ENCODE measurements at places on chromosomes 4 and X.

GRCh38 chr4:21856301-21856700 is 92.3 kb downstream of the KCNIP4 start:
- DNase-seq: no peak

DNA sequence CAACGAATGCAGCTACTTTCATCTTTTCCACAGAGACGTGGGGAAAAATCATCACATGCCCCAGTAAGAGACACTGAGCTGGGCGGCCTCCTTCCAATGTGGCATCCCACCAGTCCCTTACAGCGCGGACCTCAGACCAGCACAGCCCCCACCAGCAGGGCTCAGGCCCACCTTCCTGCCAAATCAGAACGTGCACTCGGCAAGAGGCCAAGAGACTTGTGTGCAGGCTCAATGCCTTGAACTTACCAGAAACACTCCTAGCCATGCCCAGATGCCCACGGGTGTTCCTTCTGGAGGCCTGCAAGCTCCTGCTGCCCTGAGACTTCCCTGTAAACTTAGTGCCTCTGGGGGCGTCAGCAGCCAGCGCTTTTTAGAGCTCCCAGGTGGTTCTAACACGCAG is 31.2 kb downstream of the WDR1 start:
- DNase-seq: no peak

DNA sequence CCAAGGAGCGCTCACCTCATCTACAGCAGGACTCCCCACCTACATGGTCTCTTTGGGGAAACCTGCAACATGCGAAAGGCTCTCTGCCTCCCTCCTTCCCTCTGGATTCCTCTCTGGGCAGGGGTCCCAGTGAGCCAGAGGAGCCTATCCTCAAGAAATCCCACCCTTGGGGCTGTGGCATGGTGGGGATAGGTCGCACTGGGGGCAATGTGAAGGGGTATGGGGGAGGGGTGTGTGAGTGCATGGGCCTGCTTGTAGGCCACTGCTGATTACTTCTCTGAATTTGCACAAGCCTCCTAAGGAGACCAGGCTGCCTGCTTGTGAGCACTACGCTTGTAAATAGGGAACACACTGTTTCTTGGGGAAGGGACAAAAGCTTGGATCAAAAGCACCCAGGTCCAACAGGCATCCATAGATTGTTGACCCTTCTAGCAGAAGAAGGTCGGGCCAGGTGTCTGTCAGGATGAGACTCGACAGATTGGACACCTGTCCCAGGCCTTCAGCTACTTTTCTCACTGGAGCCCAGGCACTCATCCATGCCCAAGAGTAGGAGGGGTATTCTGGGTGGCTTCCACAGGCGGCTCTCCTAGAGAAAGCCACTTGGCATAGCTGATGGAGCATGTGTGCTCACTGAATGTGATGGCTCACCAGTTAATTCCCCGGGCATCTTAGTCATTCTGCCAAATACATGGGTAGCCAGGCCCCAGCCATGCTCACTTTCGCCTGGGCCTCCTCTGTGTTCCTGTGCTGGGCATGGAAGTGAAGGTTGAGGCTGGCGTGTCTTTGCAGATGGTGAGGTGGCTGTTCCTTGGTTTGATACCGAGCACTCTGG is 75.0 kb downstream of the NBDY start:
- DNase-seq: no peak

DNA sequence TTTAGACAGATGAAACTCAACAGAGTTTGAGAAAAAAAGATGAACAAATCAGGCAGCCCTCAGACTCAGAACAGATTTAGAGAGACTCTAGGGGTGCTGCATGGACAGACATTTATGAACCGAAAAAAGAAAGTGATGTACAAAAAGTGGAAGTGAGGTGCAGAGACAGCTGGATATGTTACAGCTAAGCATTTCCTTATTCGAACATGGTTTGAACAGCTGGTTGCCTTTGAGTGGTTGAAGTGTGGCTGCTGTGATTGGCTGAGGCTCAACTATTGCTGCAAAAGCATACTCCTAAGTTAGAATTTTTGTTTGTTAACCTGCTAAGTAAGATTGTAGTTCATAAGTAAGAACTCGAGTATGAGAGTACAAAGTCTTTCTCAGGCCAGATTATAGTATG is 331.5 kb upstream of the PABPC4L start:
- no peak for DNase-seq

DNA sequence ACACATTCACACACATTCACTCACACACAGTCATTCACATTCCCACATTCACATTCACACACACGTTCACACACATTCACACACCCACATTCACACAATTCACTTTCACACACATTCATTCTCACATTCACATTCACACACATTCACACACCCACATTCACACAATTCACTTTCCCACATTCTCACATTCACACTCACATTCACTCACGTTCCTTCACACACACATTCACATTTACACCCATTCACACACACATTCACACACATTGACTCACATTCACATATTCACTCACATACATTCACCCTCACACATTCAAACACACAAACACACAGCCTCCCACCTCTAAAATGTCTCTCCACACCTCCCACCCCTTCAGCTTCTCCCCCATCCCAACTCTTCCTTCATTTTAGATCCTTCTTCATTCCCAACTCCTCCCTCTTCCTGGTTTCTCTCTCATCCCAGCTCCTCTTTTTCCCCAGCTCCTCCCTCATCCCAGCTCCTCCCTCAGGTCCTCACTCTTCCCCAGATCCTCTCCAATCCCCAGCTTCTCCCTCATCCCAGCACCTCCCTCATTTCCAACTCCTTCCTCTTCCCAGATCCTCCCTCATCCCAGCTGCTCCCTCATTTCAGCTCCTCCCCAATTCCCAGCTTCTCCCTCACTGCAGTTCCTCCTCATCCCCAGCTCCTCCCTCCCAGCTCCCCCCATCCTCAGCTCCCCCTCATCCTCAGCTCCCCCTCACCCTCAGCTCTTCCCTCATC is 111.0 kb downstream of the FAM53A start:
- DNase-seq: no peak

DNA sequence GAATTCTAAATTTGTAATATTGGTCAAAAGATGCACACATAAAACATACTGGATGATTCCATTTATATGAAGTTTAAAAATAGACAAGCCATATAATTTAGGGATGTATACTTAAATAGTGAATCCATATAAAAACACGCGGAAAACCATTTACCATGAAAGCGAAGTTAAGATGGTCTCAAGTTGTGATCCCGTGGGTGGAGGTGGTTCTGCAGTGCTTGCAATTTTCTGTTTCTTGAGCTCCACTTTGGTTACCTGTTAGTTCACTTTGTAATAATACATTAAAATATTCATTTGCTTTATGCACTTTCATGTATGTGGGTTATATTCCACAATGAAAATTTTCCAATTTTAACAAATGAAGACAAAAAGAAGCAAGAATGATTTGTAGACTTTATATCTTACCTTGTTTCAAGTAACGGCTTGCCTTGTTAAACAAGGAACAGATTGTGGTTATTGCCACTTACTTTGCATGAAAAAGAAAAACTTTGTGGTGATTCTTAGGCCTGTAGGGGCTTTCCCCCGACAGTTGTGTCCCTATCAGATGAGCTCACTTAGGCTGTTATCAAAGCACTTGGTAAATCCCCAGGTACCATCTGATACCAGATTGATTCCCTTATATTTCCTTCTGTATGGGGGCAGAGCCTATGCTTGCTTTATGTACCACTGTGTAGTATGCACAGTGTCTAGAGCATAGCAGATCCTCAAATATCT is 12.2 kb downstream of the UCP1 start:
- no peak for DNase-seq

DNA sequence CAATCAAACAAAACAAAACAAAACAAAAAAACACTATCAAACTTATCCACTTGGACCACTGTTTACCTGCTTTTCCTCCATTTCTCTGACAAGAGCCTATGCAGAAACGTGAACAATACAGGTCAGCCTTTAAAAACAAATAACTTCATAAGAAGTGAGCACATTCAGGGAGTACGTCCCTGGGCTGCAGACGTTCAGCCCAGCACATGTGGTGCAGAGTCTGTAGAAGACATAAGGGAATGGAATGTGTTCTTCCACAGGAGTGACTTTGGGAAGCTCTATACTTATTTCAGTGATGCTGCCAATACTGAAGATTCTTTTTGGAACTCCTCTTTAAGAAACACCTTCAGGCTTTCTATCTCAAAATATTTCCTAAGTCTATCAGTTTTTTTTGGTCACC is 120.6 kb downstream of the SPRY1 start:
- no peak for DNase-seq

- DNase-seq: no peak
These were observed 93.6 kb downstream of the LNX1 start for GRCh38 chr4:53497487-53498244.

GRCh38 chr4:62450740-62451139 is 1250.6 kb downstream of the ADGRL3 start:
- DNase-seq: no peak

DNA sequence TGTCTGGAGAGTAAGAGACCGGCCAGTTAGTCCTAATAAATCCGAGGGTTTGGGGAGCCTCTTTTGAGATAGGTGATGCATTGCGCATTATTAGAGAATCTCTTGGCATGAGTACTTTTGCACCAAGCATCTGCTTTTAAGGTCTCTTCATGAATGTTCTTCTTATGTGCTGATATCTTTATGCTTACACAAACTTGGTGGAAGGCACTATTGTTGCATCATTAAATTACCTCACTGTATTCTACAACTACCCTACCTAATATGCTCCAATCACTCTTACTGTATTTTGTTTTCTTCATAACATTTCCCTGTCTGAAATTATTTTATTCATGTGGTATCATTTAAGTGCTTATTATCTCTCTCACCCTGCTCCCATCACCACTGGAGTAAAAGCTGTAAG is 151.6 kb downstream of the PALLD start:
- no peak for DNase-seq

DNA sequence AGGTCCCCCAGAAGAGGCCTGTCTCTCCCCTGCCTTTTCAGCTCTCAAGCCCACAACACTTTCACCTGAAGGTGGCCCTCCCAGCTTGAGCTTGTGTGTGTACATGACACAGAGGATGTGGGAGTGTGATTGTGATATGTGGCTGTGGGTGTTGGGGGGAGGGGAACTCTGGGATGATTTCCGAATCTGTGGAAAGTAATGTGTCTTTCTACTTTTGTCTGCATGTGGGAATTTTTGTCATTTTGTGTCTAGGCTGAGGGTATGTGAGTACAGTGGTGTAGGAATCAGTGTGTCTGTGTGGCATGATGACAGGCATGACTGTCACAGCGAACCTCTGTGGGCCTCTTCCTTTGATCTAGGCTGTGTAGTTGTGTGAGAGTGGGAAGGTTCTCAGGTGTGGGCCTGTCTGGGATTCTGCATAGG is 6.4 kb downstream of the SYP start:
- DNase-seq: no peak

GRCh38 chrX:1938190-1938589 is 323.3 kb downstream of the ASMT start:
- DNase-seq: no peak

GRCh38 chrX:30607155-30607554 is 29.6 kb upstream of the TASL start:
- DNase-seq: no peak

- peak; percentile 28 for DNase-seq
These were observed 2.7 kb downstream of the GASK1B start for GRCh38 chr4:158169931-158170690.

DNA sequence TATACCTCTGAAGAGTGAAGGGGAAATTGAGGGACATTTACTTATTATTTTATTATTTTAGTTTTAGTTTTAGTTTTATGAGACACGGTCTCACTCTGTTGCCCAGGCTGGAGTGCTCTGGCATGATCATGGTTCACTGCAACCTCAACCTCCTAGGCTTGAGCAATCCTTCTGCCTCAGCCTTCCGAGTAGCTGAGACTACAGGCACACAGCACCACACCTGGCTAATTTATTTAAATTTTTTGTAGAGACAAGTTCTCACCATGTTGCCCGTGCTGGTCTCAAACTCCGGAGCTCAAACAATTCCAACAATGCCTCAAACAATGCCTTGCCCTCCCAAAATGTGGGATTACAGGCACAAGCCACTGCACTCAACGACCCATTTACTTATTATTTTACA is 68.4 kb upstream of the BMP2K start:
- no peak for DNase-seq

DNA sequence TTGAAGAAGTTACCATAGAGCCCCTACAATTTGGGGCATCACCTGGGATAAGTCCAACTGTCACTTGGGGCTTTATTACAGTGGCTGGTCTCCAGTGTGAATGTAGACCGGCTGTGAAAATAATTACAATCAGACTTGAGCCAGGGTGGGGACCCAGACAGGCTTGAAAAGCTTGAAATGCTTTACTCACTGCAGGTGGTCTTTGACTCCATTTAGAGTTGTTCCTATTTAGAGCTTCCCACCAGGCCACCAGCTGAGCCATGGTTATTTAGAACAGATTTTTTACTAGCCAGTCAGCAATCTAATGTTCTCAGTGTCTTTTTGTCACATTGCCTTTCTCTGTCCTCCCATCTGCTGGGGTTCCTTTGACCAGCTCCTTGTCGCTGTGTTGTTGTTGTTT is 5.7 kb downstream of the ARHGAP10 start:
- DNase-seq: no peak

DNA sequence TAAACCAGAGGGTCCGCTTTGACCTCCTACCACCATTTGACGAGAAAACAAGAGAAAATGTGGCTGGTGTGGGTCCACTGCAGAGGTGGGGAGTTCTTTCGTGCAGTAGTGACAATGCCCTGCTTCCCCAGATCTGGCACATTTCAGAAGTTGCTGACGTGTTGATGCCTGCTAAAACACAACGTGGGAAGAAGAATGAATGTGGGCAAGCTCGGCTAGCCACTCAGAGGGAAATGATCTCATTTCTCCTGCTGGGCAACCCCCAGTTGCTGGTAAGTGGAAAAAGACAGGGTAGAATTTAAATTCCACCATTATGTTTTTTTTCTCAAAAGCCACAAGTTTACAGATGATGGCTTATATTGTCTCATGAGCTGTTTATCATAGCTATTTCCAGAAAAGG is 77.9 kb downstream of the LUZP4 start:
- no peak for DNase-seq

- DNase-seq: peak; percentile 68
These were observed 20.3 kb upstream of the DHX15 start for GRCh38 chr4:24604558-24605214.

DNA sequence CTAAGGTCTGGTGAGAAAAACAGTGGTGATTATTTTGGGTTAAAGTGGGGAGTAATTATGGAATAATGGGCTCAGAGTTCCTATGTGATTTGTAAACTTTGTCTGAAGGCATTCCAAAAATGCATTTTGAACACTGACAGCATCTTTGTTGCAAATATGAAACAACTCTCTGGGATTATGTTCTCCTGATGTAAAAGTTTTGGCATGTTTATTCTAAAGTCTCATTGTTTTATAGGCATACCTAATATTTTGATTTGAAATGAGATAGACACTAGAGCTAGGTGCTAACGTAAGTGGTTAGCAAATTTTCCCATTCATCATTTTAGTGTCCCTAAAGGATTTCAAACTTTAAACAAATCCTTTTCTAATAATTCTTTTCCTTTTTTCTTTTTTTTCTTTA is 140.9 kb upstream of the ANXA3 start:
- DNase-seq: no peak

- DNase-seq: no peak
These were observed 54.2 kb upstream of the SMIM10 start for GRCh38 chrX:134936542-134936941.

Data from HT-29 (cell line).